ENCODE measurements at places on chromosomes 12 and 14. TPM values are rescaled to one million over a fixed set of nuclear protein-coding genes. Genes with fewer than 3 reads are reported as not detected.

KIF26A gene
- 2.1 TPM for total RNA-seq

DNA sequence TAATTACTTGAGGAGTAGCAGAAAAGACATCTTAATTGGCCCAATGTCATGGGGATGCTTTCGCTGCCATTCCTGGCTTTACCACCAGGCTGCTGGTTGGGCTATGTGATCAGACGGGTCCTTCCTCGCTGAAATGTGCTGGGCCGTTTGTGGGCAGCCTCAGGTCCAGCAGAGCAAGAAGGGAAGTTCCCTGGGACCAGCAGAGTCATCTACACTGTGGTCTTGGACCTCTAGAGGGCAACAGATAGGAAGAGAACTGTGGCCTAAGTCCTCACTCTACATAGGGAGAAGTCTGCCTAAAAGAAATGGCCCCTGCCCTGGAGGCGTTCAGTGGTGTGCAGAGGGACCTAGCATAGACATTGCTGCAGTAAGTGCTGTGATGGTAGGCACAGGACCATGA lies 10.9 kb downstream of the EVL start:
- DNase-seq = no peak

TCP11L2 gene
- total RNA-seq = 53.5 TPM

TGM1 gene
- total RNA-seq = not detected

DNA sequence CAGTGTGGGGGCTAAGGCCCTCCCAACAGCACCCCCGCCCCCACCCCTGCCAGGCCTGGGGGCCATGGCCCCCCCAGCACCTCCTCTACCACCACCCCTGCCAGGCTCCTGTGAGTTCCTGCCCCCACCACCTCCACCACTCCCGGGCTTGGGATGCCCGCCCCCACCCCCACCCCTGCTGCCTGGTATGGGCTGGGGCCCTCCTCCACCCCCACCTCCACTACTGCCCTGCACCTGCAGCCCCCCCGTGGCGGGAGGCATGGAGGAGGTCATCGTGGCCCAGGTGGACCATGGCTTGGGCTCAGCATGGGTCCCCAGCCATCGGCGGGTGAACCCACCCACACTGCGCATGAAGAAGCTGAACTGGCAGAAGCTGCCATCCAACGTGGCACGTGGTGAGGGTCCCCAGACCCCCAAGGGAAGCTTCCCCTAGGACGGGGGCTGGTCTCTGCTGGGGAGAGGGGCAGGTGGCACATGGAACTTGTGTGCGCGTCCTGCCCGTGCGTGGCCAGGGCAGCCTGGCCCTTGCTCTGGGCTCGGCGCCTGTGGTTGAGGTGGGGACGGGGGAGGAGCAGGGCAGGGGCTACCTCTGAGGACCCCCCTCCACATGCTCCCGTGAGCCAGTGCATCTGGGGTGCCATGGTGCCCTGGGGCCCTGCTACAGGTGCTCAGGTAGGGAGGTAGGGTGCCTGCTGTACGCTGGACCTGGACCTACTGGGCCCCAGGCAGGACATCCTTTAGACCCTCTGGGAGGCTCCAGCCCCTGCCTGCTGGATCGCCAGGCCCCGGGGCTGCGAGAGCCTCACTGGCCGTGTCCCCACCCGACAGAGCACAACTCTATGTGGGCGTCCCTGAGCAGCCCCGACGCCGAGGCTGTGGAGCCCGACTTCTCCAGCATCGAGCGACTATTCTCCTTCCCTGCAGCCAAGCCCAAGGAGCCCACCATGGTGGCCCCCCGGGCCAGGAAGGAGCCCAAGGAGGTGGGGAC lies 16.1 kb upstream of the ADSS1 start:
- no peak for DNase-seq

GRCh38 chr12:52036587-52037171 lies 14.6 kb upstream of the NR4A1 start:
- DNase-seq = peak; percentile 97

GRCh38 chr14:23101986-23102625 lies 2.7 kb downstream of the CIROP start:
- DNase-seq = no peak

- no peak for DNase-seq
Measured at GRCh38 chr12:66065641-66066136, 64.9 kb downstream of the LLPH start.

- DNase-seq = no peak
Measured at GRCh38 chr14:81440041-81440440, 39.9 kb upstream of the STON2 start.

GRCh38 chr14:95192311-95192710 lies 35.0 kb upstream of the DICER1 start:
- no peak for DNase-seq

DNA sequence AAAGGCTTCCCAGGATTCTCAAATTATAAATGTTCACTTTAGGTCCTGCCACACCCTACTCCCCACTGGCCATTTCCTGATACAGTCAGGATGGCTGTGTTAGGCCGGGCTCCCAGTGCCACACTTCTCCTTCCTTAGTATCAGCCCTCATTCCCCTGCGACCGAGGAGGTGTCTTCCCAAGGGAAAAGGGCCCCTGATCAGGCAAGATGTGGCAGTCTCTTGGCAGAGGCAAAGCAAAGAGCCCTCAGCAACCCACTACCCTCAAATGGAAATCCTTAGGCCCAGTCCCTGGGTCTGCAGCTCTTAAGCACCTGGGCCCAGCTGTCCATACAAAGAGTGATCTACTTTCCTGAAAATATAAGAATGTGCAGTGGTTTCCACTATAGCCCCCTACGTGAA lies 96.5 kb upstream of the VASH1 start:
- no peak for DNase-seq

DNA sequence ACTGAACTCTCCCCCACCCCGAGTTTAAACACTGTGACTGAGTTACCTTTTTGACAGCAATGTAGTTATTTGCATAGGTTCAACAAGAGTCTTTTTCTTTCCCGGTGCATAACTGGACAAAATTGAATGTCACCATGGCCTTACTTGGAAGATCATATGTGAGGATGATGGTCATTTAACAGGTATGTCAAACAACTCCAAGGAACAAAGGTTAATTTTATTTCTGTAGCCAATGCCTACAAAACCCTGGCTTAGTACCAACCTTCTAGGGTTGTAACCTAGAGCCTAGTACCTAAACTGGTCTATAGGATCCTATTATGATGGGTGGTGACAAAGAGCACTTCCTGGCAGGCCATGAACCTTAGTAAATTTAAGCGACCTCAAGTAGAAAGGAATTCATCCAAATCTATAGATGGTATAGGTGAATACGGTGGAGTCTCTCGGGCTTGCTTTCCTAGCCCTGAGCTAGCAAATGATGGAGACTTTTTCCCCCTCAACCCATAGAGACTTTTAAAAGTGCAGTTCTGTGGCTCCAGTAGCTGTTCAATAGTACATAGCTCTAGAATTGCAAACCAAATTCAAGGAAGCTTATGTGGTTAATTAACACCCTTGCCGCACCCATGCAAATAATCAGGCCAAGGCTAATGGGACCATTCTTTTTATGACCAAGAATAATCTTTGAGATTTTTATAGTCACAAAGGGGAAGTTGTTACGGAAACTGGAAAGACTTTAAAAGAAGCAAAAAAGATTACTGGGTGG lies 89.0 kb downstream of the SLC38A1 start:
- DNase-seq = no peak

PRR4 gene
- 1.4 TPM for total RNA-seq

TAS2R8 gene
- 0.49 TPM for total RNA-seq

DNA sequence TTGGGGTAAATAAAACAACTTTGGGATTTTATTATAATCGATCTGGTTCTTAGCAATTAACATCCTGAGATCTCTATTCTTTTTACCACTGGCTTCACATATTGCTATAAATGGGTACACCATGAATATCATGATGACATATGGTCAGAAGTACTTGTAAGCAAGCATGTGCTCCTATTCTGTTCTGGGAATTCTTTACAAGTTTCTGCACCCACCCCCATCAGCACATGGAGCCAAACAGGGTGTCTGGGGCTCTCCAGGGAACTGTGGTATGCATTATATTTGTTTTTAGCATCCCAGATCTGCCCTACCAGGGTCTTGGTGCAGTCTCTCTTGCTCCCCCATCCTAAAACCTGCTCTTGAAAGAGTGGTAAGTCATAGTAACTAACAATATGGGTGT lies 31.3 kb downstream of the DMAC2L start:
- no peak for DNase-seq

GRCh38 chr14:95314609-95315008 lies 5.1 kb downstream of the CLMN start:
- DNase-seq = no peak

DNA sequence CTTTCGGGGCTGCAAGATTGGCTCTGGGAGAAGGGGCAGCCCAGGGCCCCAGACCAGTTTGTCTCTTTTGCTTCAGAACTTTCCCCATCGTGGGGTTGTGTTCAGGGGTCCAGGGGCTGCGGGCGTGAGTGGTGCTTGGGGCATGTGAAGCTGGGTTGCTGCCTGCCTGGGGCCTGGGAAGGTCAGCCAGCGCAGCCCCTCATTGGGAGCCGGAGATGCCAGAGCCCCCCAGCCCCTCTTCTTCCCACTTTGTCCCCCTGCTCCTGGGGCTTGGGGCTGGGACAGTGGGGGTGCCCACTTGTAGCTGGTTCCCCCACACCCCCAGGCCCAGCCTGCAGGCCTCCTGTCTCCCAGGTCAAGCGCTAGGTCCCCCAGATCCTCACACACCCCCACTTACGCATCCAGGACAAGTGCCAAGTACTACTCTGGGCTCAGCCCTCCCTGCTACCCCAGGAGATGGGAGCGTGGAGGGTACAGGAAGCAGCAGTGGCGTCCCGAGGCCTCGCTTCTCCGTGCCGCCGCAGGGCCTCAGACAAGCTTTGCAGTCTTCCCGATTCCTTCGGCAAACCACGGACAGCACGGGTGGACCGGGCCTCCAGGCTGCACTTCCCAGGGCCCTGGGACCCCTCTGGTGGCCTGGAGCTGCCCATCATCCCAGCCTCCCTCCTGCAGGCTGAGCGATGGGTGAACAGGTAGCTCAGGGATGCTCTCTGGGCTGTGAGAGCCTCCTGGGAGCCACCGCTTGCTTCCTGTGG lies 41.5 kb downstream of the PACS2 start:
- no peak for DNase-seq

TMEM132C gene
- total RNA-seq = 2.0 TPM

DNA sequence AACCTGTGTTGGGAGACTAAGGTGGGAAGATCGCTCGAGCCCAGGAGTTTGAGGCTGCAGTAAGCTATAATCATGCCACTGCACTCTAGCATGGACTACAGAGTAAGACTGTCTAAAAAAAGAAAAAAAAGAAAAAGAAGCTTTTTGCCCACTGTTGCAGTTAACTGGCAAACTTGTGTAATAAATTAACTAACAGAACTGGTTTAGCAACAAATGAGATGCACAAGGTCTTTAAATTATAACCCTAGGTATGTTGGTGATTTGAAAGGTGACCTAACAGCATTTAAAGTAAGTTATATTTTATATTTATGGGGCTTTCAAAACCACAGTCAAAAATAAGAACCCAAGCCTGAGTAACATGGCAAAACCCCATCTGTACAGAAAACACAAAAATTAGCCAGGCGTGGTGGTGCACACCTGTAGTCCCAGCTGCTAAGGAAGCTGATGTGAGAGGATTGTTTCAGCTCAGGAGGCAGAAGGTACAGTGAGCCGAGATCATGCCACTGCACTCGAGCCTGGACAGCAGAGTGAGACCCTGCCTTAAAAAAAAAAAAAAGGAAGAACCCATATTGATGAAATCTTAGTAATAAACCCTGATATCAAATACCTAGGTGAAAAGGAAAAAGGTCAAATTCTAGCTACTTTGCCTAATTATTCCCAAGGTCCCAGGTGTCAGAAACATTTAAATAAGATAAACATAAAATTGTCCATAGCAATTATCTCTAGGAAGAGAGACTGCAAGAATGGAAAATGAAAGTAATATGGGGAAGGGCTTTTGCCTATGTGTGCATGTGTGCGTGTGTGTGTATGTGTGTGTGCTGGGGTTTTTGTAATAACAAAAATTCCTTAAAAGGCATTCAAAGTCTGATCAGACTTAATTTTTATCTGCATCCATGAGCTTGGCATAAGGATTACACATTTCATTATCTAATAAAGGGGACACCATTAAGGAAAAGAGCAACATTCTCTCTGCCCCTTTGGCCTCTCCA lies 15.4 kb downstream of the SYNE2 start:
- no peak for DNase-seq

DNA sequence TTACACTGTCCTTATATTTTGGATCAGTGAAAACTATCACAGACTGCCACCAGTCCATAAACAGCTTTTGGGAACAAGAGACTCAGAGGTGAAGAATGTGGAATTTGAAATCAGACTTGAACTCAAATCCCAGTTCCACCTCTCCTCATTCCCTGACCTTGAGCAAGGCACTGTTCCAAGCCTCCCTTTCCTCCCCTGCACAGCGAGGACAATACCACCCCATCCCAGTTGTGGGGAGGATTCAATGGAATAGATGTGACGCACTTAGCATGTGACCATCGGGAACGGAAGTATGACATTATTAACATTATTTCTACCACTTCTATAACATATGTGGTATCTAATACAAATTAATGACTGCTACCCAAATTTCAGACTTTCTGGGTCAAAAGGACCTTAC lies 63.5 kb downstream of the DPF3 start:
- DNase-seq = no peak

SLC39A5 gene
- not detected for total RNA-seq

DNA sequence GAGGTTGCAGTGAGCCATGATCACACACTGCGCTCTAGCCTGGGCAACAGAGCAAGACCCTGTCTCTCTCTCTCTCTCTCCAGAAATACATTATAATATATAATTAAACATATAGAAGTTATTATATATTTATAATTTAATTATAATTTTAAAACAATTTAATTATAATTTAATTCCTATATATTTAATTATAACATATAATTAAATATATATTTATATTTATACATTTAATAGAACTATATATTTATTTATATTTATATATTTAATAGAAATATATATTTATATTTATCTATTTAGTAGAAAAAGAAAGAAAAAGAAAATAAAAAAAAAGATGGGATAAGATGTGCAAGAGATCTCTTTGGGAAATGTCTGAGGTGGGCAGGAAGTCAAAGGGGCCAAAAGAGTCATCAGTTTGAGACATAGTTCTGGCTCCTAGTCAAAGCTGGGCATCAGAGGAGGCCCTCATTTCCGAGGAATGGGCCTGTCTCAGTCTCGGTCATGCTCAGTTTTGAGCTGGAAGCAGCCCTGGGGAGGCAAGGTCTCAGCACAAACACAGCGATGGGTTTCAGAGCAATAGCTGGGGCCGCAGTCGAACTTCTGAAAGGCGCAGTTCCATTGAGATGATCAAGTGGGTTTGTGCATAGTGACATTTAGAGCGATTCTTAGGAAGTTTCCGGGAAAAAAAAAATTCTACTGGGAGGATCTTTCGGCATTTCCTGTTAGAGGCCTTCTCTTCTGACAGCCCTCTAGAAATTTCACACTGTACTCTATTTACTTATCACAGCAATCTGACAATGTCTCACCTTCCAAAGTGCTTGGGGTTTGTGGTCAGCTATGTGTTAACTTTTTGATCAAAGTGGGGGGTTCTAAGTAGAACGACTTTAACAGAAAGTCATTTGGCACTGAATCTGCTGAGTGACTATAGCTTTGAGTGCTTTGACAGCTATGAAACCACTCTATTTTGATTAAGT lies 58.7 kb upstream of the GZMB start:
- no peak for DNase-seq

YAF2 gene
- total RNA-seq = 48.9 TPM

INSM2 gene
- not detected for total RNA-seq
